ENCODE measurements at places on chromosomes 6 and 20. TPM values are rescaled to one million over a fixed set of nuclear protein-coding genes. Genes with fewer than 3 reads are reported as not detected.

GRCh38 chr6:35483893-35484645 is 12.8 kb downstream of the TEAD3 start:
- no peak overlapping the region for H3K4me3 ChIP-seq
- H3K27me3 ChIP-seq, result peaks cover 9% of the 10 kb centered on the region
- H3K27ac ChIP-seq, result no peak overlapping the region

The MLN gene
- not detected for total RNA-seq

DNA sequence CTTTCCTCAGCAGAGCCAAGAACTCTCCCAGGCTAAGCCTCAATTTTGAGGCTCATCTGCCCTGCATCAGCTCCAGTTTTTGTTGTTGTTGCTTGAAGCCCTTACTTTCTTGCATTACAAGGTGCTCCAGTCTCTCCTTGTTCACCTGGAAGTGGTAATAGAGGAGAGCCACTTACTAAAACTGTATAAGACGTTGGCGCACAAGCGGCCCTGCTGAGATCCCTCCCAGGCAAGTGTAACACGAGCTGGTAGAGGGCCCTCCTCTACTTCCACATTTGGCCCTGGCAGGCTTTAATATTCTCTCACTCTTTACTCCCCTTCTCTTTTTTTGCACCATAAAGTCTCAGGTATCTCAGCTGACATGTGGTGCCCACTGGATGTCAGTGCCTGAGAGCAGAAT is 19.5 kb downstream of the GCM2 start:
- no peak for DNase-seq
- no peak overlapping the region for H3K27ac ChIP-seq
- H3K4me3 ChIP-seq, result no peak overlapping the region

GRCh38 chr20:1204576-1204975 is 1.3 kb downstream of the C20orf202 start:
- H3K27ac ChIP-seq, result no peak overlapping the region
- DNase-seq, result no peak
- H3K4me1 ChIP-seq, result peaks cover 3% of the 10 kb centered on the region
- peaks cover 7% of the 10 kb centered on the region for H3K27me3 ChIP-seq
- no peak overlapping the region for H3K4me3 ChIP-seq
- H3K36me3 ChIP-seq, result no peaks in the 10 kb centered on the region

The GDAP1L1 gene
- not detected for total RNA-seq

DNA sequence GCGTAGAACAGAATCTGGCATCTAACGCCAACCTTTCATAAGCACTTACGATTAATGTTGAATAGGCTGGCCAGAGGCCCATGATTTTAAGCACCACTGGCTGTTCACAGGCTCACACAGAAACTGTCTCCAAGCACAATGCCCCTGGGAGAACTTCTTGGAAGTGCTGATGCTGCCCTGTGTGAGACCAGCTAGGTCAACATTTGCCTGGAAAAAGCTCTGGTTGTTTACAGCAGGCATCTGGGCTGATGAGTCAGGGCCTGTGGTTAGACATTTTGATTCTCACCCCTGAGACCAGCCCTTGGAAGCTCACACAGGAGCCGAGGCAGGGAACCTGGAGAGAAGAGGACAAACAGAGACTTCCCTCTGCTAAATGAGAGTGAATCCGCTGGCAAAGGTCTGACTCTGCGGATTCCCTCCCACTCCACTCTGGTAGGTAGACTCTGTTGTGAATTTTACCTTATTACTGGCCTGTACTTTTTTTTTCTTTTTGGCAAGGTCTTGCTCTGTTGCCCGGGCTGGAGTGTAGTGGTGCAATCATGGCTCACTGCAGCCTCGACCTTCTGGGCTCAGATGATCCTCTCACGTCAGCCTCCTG is 6.8 kb upstream of the SULF2 start:
- H3K27me3 ChIP-seq, result peaks cover 43% of the 10 kb centered on the region
- no peak overlapping the region for H3K4me3 ChIP-seq
- no peak for DNase-seq
- no peak overlapping the region for H3K27ac ChIP-seq

The ALDH8A1 gene
- total RNA-seq, result 1.2 TPM

GRCh38 chr6:16736856-16737775 is 24.1 kb downstream of the ATXN1 start:
- peaks cover 73% of the 10 kb centered on the region for H3K36me3 ChIP-seq
- no peak for DNase-seq
- peaks cover 80% of the 10 kb centered on the region for H3K4me1 ChIP-seq
- no peak overlapping the region for H3K4me3 ChIP-seq
- no peak overlapping the region for H3K27ac ChIP-seq

- DNase-seq, result no peak
- peaks cover 29% of the 10 kb centered on the region for H3K27me3 ChIP-seq
- H3K4me1 ChIP-seq, result no peaks in the 10 kb centered on the region
- H3K27ac ChIP-seq, result no peak overlapping the region
- H3K36me3 ChIP-seq, result no peaks in the 10 kb centered on the region
Observed at GRCh38 chr20:51171141-51171540, 148.2 kb upstream of the KCNG1 start.

The TCP11 gene
- not detected for total RNA-seq

DNA sequence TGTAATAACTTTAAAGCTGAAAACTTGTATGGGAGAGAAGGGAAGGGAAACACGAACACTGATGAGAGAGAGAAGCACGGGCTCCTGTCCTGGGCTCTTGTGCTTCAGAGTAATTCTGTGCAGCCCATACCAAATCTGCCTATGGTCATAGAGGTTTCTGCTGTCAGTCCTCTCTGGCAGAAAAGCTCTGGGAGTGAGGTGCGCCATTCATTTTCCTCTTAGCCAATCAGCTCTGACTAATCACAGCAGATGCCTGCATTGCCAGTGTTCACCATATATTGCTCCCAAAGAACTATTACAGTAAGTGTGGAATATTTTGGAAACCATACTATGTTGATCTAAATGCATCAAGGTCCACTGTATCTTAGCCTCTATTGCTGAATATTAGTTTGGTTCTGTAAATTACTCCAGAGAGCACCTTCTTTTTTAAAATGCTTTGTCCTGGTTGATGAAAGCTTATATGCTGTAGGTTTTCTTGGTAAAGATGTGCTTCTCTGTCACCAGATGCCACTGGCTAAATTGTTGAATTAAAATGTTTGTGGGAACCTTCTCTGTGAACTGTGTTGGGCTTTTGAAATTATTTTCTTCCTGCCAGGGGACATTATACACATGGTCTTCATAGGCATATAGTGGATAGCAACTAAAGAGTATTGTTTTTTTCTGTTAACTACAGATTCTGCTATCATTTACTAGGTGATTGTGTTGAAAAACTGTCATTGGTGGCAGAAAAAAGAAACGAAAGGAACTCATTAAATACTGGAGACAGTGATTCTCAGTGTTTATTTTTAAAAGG is 38.3 kb downstream of the DCBLD1 start:
- H3K36me3 ChIP-seq, result peaks cover 3% of the 10 kb centered on the region
- DNase-seq, result no peak

DNA sequence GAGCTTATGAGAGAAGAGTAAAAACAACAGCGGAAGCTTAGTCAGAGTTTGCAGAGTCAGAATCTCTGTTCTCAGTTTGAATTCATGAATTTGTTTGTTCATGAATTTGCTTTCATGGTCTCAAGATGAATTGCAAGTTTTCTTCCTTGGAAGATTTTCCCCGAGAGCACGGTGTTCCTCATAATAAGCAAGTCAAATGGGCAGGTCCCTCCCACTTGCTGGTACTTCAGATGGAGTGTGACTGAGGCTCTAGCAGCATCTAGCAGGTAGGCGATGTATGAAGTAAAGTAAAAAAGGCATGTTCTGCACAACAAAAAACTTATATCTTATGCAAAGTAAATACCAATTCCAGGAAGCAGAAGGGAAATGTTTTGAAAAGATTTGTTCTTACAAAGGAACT is 15.5 kb upstream of the MLIP start:
- H3K27ac ChIP-seq, result no peak overlapping the region
- no peaks in the 10 kb centered on the region for H3K4me1 ChIP-seq
- no peaks in the 10 kb centered on the region for H3K27me3 ChIP-seq
- no peaks in the 10 kb centered on the region for H3K36me3 ChIP-seq
- DNase-seq, result no peak

DNA sequence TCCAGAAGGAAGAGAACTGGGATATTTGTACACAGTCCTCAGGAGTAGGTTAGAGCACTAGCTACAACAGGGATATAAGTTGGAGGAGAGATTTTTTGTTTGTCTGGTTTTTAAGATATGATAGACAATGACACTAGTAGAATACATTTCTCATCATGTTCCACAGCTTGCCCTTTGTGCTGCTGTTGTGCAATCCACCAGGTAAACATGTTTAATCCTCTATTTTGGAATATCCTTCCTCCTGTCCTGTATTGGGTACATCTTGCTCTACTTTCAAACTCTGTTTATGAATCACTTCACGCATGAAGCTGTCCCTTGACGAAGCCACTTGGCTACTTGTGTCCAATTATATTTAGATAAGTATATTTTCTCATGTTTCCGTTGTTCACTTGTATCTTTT is 153.6 kb upstream of the TENT5A start:
- no peaks in the 10 kb centered on the region for H3K27me3 ChIP-seq
- no peaks in the 10 kb centered on the region for H3K4me1 ChIP-seq
- H3K4me3 ChIP-seq, result no peak overlapping the region
- no peak overlapping the region for H3K27ac ChIP-seq
- H3K36me3 ChIP-seq, result no peaks in the 10 kb centered on the region

Data from activated CD4-positive, alpha-beta memory T cell treated with anti-CD3 and anti-CD28 coated beads, Interleukin-2, amount 10 ng/mL, durations not matched to agents 7 days and 5 days (primary cell).